CD8-positive, alpha-beta memory T cell (primary cell): ENCODE measurements at places on chromosomes 2 and 18. TPM values are rescaled to one million over a fixed set of nuclear protein-coding genes. Genes with fewer than 3 reads are reported as not detected.

- H3K4me1 ChIP-seq = no peaks in the 10 kb centered on the region
- no peak overlapping the region for H3K4me3 ChIP-seq
Measured at GRCh38 chr2:20188851-20189250, 36.1 kb downstream of the SDC1 start.

GRCh38 chr2:78082555-78082954, 560.4 kb upstream of the LRRTM4 start:
- DNase-seq = no peak
- no peak overlapping the region for H3K27ac ChIP-seq
- H3K4me3 ChIP-seq = no peak overlapping the region
- H3K4me1 ChIP-seq = no peaks in the 10 kb centered on the region
- H3K27me3 ChIP-seq = no peaks in the 10 kb centered on the region

GRCh38 chr2:164922134-164922533, 33.2 kb downstream of the SLC38A11 start:
- no peaks in the 10 kb centered on the region for H3K36me3 ChIP-seq
- no peak overlapping the region for H3K4me3 ChIP-seq
- H3K4me1 ChIP-seq = no peaks in the 10 kb centered on the region
- H3K27ac ChIP-seq = no peak overlapping the region
- no peak for DNase-seq
- H3K27me3 ChIP-seq = no peaks in the 10 kb centered on the region

DNA sequence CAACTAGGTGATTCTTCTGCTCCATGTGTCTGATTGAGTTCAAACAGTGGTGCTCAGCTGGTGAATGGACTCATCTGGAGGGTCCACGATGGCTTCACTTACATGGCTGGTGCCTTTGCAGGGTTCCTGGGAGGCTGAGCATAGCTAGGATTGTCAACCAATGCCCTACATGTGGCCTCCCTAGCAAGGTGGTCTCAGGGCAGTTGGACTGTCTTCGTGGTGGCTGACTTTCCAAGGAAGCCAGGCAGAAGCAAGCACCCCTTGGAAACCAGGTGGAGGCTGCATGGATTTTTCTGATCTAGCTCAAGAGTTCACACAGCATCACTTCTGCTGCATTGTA, 6.8 kb downstream of the IL1R2 start:
- H3K27me3 ChIP-seq = no peaks in the 10 kb centered on the region
- H3K27ac ChIP-seq = no peak overlapping the region
- H3K4me1 ChIP-seq = no peaks in the 10 kb centered on the region
- no peak overlapping the region for H3K4me3 ChIP-seq
- DNase-seq = no peak
- no peaks in the 10 kb centered on the region for H3K36me3 ChIP-seq

- H3K27ac ChIP-seq = no peak overlapping the region
- no peaks in the 10 kb centered on the region for H3K4me1 ChIP-seq
Measured at GRCh38 chr2:150552041-150552820, 64.8 kb upstream of the RND3 start.

The RPL37A gene
- total RNA-seq = 3,637 TPM

The SGPP2 gene
- 6.5 TPM for total RNA-seq

GRCh38 chr2:45734952-45735351, 83.5 kb downstream of the PRKCE start:
- no peaks in the 10 kb centered on the region for H3K27me3 ChIP-seq
- no peak for DNase-seq
- no peak overlapping the region for H3K27ac ChIP-seq
- no peaks in the 10 kb centered on the region for H3K36me3 ChIP-seq
- no peak overlapping the region for H3K4me3 ChIP-seq

The GAREM1 gene
- not detected for total RNA-seq

The SKA1 gene
- 26.5 TPM for total RNA-seq

The OSR1 gene
- not detected for total RNA-seq

The POTEI gene
- total RNA-seq = not detected

DNA sequence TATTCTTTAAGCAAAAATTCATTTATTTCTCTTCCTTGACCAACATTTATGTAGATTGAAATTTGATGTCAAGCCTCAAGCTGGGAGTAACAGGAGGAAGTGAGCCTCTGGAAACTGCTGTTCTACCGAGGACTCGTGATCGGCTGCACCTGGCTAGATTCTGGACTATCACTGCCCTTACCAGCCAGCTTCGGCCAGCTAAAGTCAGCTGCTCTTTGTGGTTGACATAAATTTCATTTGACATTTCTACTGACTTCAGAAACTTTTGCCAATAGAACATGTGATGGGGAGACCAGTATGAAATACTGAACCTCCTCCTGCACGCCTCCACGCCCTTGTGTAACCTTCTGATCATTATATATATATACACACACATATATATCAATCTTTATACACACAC, 74.2 kb upstream of the RGPD5 start:
- H3K27ac ChIP-seq = no peak overlapping the region
- H3K4me3 ChIP-seq = no peak overlapping the region
- DNase-seq = no peak
- no peaks in the 10 kb centered on the region for H3K27me3 ChIP-seq
- H3K4me1 ChIP-seq = no peaks in the 10 kb centered on the region

GRCh38 chr2:125085904-125086303, 1060.8 kb downstream of the CNTNAP5 start:
- DNase-seq = no peak
- no peaks in the 10 kb centered on the region for H3K36me3 ChIP-seq
- H3K4me1 ChIP-seq = no peaks in the 10 kb centered on the region

The FSHR gene
- not detected for total RNA-seq

DNA sequence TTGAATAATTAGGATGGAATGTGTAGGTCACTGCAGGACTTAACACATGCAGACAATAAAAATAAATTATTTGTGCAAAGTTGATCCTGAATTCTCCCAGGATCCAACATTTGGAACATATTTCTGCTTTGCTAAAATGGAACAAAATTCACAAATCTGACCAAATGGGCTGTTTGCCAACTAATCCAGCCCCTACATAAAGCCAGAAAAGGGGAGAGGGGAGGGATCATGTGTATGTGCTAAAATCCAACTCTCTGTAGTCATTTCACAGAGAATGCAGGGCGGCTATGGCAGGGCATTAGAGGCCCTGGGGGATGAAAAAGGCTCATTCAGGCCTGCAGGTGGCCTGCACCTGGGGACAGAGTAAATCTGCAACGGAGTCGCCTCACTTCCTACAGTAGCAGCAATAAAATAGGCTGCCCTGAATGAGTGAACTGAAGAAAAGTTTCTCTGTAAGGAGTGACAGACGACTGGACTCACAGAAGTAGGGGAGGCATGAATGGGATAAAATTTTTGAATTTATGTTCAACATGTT, 4.0 kb upstream of the ZFP36L2 start:
- DNase-seq = no peak
- no peak overlapping the region for H3K4me3 ChIP-seq
- H3K27me3 ChIP-seq = no peaks in the 10 kb centered on the region
- H3K4me1 ChIP-seq = peaks cover 24% of the 10 kb centered on the region
